ENCODE measurements at places on chromosomes 2 and 18.
A peak's percentile ranks its signal among the peaks of the same experiment; 100 is the strongest.

DNA sequence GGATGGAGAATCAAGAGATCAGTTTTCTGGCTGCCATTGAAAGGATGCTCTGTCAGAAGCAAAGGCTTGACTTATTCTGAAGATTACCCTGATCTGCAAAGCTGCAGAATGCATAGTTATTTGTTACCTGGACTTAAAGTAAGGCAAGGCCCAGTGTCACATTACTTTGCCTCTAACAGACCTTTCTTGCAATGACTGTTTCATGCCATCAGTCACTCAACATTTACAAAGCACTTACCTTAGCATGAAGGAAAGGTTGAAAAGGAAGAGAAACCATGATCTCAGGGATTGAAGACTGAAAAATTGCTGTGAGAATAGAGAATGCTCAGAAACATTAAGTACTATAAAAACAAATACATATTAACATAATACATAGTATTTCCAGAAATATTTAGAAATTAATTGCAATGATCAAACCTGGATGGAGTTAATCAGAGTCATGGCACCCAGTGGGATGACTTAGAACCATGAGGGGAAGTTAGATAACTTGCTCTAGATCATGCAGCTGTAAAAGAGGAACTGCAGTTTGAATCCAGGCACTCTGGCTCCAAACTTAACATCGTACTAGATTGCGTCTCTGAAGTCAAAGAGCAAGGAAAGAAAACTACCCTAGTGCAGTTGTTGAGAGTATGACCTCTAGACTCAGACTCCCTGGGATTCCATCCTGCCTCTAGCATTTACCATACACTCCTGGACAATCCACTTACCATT lies 26.5 kb upstream of the FAM117B start:
- DNase-seq = no peak

- no peak for DNase-seq
Measured at GRCh38 chr2:182463760-182464159, 36.9 kb upstream of the PDE1A start.

- no peak for DNase-seq
Measured at GRCh38 chr2:189179570-189179950, at the start of gene COL5A2. COL5A2 (minus strand) TSS chr2:189179761; CDS start chr2:189179604, 157 bp downstream.

DNA sequence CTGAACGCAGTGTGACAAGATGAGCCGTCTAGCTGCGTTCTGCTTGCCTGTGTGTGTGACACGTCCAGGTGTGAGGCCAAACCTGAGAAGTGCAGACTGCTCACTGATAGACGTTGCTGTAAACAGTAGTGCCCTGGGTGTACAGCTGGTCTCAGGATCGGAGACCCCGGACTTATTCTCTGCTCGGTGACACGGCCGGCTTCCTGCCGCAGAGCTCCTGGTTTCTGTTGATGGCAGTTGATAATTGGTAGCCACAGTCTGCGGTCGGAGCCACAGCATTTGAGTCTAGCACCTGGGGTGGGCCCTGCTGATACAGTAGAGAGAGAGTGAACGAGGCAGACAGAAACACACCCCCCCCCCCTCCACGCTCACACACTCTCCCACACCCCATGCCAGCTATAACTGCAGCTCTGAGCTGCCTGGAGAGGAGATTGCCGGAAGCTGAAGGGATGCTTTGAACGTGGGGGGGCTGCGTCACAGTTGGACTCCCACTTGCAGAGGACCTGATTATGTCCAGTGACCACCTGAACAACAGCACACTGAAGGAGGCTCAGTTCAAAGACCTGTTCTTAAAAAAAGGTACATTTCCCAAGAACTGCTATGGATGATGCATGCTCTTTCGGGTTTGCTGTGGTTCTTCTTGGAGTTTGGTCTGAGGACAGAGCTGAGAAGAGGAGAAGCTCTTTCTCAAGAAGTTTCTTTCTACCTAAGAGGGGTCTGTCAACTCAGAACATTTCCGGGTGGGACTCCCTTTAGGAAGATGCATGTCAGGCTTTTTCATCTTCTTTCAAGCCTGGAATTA lies 114.0 kb downstream of the FAM210A start:
- DNase-seq = peak; percentile 89

DNA sequence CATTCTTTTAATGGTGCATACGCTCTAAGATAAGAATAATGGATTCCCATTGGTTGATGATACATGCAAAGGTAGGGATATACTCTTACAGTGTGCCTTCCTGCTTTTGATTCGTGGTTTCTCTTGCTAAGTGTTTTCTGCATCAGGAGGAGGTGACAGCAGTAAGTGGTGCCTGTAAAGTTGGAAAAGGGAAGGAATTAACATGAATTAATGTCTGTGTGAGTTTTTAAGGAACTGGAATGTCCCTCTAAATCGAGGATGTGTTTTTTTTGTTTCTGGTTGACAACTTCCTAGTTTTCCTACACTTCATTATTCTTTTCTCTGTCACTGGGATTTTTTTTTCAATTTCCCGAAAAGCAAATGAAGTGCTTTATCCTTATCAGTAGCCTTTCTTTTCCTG lies 54.4 kb downstream of the CRIM1 start:
- no peak for DNase-seq

GRCh38 chr18:12246849-12247808 lies 7.0 kb upstream of the CIDEA start:
- no peak for DNase-seq

- no peak for DNase-seq
Measured at GRCh38 chr2:132252894-132253264, 91.1 kb upstream of the ANKRD30BL start.

Measured in activated effector memory CD4-positive, alpha-beta T cell treated with anti-CD3 and anti-CD28 coated beads, Interleukin-2, amount 50 U/mL, for 16 hours (primary cell).